Upper lobe of left lung (tissue), 6 donors: ENCODE measurements at places on chromosomes 12 and 14. TPM values are rescaled to one million over a fixed set of nuclear protein-coding genes. Genes with fewer than 3 reads are reported as not detected.

The LTBP2 gene
- 36.0 TPM for total RNA-seq

The NR1H4 gene
- 0.20 TPM for total RNA-seq

DNA sequence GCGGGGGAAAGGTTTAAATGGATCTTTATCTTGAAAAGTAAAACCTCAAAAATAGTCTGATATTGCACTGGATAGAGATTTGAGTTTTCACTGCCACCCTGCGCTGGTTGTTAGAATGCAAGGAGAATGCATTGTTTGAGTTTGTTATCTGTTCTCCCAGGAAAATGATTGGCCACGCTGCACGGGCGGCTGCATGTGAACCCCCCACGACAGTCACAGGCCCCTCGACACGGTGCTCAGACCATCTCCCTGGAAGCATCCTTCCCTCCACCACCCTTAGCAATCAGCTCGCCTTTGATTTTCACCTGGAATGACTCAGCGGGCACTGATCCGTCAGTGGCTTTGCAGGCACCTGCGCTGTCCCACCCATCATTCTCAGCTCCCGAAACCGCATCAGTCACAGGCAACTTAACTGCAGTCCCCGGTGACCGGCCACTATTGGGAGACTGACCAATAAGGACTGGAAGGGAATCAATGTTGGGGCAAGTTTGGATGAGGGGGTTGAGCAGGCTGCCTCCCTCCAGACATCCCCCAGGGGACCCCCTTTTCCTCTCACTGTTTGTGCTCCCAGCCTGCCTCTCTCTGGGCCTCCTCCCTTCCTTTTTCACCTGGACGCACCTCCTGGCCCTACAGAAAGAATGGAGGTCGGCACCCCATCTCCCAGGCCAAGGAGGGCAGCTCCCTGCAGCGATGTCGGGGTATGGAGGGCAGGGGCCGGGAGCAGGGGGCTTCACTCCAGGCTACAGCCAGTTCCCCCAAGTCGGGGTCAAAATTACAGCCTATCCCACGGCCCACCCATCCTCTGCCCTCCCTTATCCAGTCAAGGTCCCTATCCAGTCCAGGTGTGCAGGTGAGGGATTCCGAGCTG lies 28.5 kb upstream of the C14orf180 start:
- DNase-seq, result peak; percentile 22

- no peak for DNase-seq
Measured at GRCh38 chr12:122282061-122282460, 15.8 kb upstream of the VPS33A start.

The CDK17 gene
- 71.8 TPM for total RNA-seq

DNA sequence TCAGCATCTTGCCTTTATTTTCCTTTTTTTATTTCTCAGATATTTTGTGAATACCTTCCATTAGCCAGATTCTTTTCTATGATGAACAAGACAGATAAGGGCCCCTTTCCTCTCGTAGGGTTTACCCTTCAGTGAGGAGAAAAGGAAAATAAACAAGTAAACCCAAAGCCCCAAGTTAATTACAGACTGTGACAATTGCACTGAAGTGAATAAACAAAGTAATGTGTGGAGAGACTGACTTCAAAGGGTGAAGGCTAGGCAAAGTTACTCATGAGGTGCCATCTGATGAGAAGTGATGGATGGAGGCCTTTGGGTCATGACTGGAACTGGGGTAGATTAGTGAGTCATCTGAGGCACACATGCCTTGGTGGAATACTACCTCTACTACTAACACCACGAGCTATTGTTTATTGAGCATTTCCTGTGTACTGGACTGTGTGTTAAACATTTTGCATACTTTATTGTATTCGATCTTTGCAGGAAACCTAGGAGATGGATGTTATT lies 143.4 kb upstream of the PRICKLE1 start:
- DNase-seq, result no peak

DNA sequence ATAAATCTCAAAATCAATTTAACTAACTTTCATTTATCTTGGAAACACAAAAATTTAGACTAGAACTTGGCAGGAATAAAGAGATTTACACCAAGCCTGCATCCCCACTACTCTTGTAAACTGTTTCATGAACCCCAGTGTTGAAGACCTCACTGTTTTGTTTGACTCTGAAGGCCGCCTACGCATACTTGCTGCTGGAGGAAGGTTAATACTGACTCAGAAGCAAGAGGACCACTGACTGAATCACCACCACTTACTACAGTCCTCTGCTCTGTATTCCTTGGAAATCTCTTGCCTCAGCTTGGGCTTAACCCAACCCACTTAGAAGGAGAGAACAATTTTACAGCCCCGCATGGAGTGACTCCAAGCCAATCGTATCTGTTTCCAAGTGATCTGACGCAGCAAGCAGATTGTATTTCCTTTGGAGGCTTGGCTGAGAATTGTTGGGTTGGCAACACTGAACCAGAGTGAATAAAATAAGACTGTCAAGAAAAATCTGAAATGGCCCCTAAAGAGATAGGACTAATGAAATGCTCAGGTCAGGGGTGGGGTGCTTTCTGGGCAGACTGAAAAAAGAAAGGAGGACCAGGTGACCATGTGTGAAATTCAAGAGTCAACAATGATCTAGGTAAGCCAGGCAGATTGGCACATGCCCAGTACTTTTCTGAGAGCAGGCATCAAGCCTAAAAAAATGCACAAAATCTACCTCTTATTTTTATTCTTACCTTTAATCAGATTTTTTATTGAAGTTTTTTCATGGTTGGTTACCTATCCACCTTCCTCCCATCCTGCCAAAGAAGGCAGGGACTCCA lies 248.6 kb downstream of the ZFP36L1 start:
- no peak for DNase-seq

GRCh38 chr12:108635201-108635996 lies 1.7 kb upstream of the SELPLG start:
- DNase-seq, result peak; percentile 57

- no peak for DNase-seq
Measured at GRCh38 chr14:55127460-55127951, 1.5 kb upstream of the LGALS3 start.

DNA sequence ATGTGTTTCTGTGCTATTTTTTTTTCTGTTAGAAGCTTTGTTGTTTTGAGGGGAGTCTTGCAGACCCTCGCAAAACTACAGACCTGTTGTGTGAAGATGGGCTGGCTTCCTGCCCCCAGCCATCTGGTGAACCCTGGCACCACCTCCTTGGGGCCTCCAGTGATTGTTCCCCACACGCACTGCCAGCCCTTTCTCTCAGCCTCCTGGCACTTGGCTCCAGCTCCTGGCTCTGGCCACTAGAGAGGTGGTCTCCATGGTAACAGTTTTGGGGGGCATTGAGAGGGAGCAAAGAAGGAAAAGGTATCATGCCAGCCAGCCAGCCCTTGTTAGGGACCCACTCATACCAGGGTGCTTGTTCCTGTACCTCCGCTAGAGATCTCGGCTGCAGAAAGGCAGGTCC lies 176.4 kb upstream of the RPH3A start:
- DNase-seq, result no peak

GRCh38 chr12:88865537-88865936 lies 285.3 kb upstream of the KITLG start:
- no peak for DNase-seq

DNA sequence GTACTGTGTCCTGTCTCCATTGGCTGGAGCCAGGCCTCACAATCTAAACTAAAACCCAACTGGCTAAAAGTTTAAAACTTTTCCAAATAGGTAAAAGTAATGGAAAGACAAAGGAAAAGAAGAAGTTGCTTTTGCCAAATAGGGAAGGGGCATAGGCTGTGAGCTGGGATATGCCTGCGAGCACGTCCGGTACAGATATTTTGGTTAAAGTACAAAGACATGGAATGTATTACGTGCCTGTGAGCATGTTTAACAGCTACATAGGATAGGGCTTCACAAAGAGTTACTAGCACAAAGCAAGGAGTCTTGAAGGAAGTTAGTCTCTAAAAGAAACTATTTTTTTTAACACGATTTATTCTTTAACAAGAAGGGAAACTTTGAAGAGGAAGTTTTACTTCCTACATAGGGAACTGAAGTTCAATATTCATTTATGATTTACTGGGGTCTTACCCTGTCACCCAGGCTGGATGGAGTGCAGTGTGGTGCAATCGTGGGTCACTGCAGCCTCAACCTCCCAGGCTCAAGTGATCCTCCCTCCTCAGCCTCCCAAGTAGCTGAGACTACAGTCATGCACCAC lies 41.9 kb upstream of the INF2 start:
- DNase-seq, result no peak

DNA sequence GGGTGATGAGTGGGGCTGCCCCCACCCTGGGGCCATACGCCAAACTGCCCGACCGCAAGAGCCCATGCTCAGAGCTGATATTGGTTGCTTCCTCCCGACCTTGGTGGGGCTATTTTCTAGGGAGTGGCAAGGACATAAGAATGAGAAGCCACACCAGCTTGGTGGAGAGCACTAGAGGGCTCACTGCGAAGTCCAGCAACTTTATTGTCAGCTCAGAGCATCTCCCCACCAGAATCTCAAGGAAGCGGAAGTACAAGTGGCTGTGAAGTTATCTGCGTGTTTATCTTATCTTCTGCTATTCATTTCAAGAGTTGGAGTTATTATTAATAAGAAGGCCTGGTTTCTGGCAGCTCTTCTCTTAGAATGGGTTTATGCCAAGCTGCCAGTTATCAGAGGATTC lies 4.9 kb upstream of the PLXNC1 start:
- DNase-seq, result peak; percentile 23

The ADAM21 gene
- total RNA-seq, result 0.39 TPM

The RAD52 gene
- 8.2 TPM for total RNA-seq

- DNase-seq, result no peak
Measured at GRCh38 chr12:110249105-110249504, 31.9 kb upstream of the ATP2A2 start.

The RARG gene
- 21.2 TPM for total RNA-seq

The NTS gene
- not detected for total RNA-seq

- no peak for DNase-seq
Measured at GRCh38 chr12:57183939-57184725, 32.5 kb upstream of the NXPH4 start.

The USP44 gene
- 4.2 TPM for total RNA-seq

The AKAP6 gene
- total RNA-seq, result 7.3 TPM

- DNase-seq, result no peak
Measured at GRCh38 chr14:35766700-35767082, 42.4 kb downstream of the RALGAPA1 start.

The P2RX2 gene
- not detected for total RNA-seq

- no peak for DNase-seq
Measured at GRCh38 chr14:88870777-88871176, 46.3 kb downstream of the TTC8 start.

The TAS2R10 gene
- not detected for total RNA-seq

The PWP1 gene
- 87.0 TPM for total RNA-seq

- DNase-seq, result peak; percentile 49
Measured at GRCh38 chr12:95547522-95548055, 3.7 kb downstream of the USP44 start.

- DNase-seq, result no peak
Measured at GRCh38 chr14:20428010-20428365, 8.0 kb downstream of the KLHL33 start.

- DNase-seq, result no peak
Measured at GRCh38 chr12:98796745-98797144, 151.7 kb downstream of the APAF1 start.

GRCh38 chr12:57795354-57795753 lies 12.8 kb downstream of the TSFM start:
- no peak for DNase-seq

- no peak for DNase-seq
Measured at GRCh38 chr12:13602172-13602571, 379.2 kb downstream of the GRIN2B start.

The SPX gene
- 0.71 TPM for total RNA-seq

The ANO4 gene
- total RNA-seq, result 1.2 TPM

- DNase-seq, result no peak
Measured at GRCh38 chr12:92871116-92871515, 58.0 kb downstream of the EEA1 start.

The LBHD2 gene
- total RNA-seq, result not detected

GRCh38 chr12:459430-460258 lies at the start of gene B4GALNT3:
Gene B4GALNT3 (plus strand): TSS chr12:459939. CDS start chr12:460377, 438 bp downstream.
- peak; percentile 72 for DNase-seq

DNA sequence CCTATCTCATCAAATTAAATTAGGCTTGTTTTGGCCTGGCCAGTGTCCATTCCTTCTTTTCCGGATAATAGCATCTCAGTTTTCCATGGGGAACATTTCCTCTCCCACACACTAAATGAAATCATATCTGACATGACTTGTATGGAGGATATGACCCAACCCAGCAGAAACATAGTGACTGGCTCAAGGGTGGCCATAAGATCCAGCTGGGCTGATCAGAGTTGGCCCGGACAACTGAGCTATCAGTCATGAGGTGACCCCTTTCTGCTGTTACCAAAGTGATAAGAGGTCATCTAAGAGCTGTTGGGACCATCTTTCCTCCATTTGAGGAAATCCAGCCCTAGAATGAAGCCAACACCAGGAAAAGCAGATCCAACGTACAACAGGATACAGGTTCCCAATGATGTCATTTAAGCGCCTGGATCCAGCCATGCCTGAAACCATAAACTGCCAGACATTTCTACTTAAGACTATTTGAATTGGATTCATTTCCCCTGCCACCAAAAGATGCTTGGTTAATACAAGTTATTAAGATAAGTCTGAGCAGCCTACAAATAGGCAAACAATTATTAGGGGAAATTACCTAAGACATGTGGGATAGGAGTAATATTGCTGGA lies 20.7 kb upstream of the NCOR2 start:
- DNase-seq, result no peak

- DNase-seq, result peak; percentile 89
Measured at GRCh38 chr14:103520657-103521437, 1.8 kb downstream of the CKB start.

The SLCO1C1 gene
- total RNA-seq, result not detected

The OR4K5 gene
- total RNA-seq, result not detected

DNA sequence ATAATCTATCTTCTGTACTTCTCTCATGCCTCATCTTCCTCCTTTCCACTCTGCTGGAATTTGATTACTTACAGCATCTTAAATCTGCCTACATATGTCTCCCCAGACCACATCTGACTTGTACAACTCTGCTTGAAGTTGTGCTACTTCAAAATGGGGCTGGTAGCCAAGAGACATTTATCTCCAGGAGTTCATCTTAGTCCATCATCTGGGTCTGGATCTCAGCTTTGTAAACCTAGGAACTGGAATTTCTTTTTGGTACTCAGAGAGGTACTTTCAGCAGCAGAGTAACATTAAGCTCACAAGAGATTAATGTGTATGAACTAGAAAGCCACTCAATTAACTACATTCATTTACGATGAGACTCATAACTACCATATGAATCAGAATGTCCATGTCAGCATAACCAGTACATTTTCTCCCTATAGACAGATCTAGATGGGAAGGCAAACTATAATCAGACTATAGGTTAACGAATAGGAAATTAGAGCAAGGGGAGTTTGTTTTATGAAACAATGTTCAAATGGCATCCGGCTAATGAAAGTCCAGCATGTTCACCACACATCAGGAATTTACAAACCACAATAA lies 178.8 kb downstream of the CEP128 start:
- no peak for DNase-seq

DNA sequence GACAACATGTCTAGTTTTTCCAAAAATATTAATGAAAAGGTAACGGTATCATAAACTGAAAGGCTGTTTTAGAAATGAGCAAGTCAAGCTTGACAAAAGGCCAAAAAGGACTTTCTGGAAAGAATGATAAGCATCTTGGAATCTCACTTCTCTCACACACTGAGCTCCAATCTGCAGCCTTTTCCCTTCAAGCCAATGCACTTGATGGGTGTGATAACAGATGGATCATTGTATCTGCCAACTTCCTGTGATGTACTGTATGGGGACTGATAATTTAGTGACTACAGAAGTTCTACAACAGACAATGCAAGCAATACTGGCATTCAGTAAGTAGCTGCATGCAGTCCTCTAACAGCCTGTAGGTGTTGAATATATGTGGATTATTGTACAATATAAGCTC lies 147.1 kb downstream of the MED13L start:
- no peak for DNase-seq
